ENCODE measurements at places on chromosomes 3 and 15.
A peak's percentile ranks its signal among the peaks of the same experiment; 100 is the strongest.

- peaks cover 16% of the 10 kb centered on the region for H3K4me1 ChIP-seq
- peak overlapping the region; percentile 76 for H3K27ac ChIP-seq
- DNase-seq: no peak
- peaks cover 48% of the 10 kb centered on the region for H3K36me3 ChIP-seq
Measured at GRCh38 chr3:49104052-49104426, 518 bp downstream of the QARS1 start.

DNA sequence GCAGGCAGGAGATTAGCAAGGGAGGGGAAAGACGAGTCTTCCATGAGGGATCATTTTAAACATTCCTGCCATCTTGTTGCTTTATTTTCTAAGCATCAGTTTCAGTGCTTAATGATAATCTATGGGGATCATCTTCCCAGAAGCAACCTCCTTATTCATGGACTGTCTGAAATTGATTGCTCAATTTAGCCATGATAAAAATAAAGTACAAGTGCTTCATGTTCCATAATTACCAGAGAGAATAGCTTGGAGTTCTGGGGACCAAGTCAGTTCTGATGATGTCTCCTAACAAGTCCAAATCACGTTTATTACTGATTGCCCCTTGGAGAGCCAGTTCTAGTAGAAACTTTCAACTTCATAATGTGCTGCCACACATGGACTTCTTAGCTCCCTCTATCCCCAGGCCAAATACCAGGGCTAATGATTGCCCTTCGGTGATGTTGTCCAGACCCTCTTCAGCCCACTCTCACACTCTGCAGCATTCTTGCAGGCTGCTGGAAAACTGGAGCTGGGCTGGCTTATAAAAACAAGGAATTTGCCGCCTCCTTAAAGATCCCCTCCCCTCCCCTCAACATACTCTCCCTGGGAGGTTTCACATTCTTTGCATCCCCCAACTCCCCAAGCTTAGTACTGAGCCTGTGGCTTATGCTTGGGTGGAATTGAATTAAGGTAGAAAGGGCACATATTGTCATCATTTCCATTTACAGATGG is 222.1 kb upstream of the ADAMTS9 start:
- H3K36me3 ChIP-seq: no peaks in the 10 kb centered on the region
- no peak overlapping the region for H3K4me3 ChIP-seq
- no peak for DNase-seq

GRCh38 chr3:7397097-7397496 is 536.2 kb downstream of the GRM7 start:
- H3K4me1 ChIP-seq: no peaks in the 10 kb centered on the region
- no peak overlapping the region for H3K27ac ChIP-seq
- H3K27me3 ChIP-seq: no peaks in the 10 kb centered on the region
- H3K4me3 ChIP-seq: no peak overlapping the region
- no peak for DNase-seq

DNA sequence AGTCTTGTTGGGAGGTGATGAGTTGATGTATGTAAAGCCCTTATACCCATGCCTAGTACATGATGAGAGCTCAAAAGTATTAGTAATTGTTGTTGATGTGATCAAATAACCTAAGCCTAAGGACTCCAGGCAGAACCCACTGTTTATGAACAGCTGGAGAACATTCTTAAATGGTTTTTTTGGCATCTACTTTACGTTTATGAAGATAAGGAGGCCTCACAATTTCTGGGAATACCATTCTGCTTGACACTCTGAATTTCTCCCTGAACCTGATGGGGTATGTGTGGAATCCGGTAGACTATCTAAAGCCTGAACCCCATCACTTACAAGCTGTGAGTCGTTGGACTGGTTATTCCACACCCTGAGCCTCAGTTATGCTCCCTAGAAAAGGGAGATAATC is 244.6 kb upstream of the WNT5A start:
- H3K27me3 ChIP-seq: no peaks in the 10 kb centered on the region
- H3K36me3 ChIP-seq: no peaks in the 10 kb centered on the region
- no peak for DNase-seq
- H3K4me1 ChIP-seq: no peaks in the 10 kb centered on the region

DNA sequence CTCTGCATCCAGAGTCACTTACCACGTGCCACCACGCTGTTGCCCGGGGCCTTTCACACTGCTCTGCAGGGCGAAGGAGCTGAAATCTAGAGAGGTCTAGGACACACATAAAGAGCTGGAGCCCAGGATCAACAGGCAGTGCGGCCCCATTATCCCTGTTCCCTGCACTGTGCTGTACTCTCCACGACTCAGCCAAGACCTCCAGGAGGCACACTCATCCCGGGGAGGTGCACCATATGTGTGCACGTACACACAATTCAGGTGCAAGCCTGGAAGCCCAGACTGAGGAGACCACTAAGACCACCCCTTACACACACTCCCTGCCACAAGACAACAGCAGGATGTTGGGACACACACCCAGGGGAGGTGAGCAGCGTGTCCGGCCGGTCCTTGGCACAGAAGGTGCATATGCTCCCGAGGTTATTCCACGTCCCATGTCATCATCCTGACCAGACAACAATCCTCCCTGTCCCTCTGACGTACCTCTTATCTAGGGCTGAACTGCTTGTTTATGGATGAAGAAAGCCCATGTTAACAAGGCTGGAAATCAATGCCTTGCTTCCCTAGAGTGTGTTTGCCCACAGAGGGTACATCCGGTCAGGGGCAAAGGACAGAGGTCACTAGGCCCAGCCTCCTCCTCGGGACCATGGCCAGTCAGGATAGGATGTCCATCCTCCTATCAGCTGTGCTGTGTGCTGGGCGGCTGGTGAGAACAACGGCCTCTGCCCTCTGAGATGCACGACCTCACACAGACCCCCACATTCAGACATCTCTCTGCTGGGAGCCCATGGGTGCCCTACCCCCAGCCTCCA is 16.1 kb downstream of the KLF15 start:
- H3K36me3 ChIP-seq: peaks cover 52% of the 10 kb centered on the region
- peak; percentile 54 for DNase-seq
- H3K4me3 ChIP-seq: no peak overlapping the region
- H3K4me1 ChIP-seq: peaks cover 4% of the 10 kb centered on the region
- no peaks in the 10 kb centered on the region for H3K27me3 ChIP-seq
- H3K27ac ChIP-seq: no peak overlapping the region

GRCh38 chr3:56833022-56833421 is 31.3 kb upstream of the ARHGEF3 start:
- H3K27ac ChIP-seq: no peak overlapping the region
- no peak overlapping the region for H3K4me3 ChIP-seq
- no peaks in the 10 kb centered on the region for H3K4me1 ChIP-seq
- no peak for DNase-seq
- no peaks in the 10 kb centered on the region for H3K36me3 ChIP-seq

DNA sequence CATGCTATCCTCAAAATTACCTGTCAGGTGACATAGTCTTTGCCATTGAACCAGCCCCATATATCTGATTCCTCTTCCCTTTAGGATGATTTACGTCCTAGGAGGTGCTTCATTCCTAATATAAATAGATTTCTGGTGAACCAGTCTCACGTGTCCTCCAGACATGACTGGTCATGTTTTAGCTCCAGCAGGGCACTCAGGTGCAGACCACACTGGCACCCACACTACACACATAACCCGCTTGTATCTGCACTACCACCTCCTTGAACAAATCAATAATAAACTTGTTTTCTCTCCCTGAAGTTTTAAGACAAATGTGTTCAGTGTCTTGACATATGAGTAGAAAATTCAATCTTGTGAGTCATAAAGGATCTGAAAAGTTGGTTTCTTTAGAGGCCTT is 155.5 kb downstream of the GOLIM4 start:
- DNase-seq: no peak
- no peaks in the 10 kb centered on the region for H3K4me1 ChIP-seq
- H3K27me3 ChIP-seq: no peaks in the 10 kb centered on the region
- no peak overlapping the region for H3K27ac ChIP-seq

- no peaks in the 10 kb centered on the region for H3K27me3 ChIP-seq
- H3K4me1 ChIP-seq: no peaks in the 10 kb centered on the region
- no peaks in the 10 kb centered on the region for H3K36me3 ChIP-seq
- H3K27ac ChIP-seq: no peak overlapping the region
- no peak for DNase-seq
Measured at GRCh38 chr15:41862515-41863116, 24.0 kb downstream of the PLA2G4B start.

DNA sequence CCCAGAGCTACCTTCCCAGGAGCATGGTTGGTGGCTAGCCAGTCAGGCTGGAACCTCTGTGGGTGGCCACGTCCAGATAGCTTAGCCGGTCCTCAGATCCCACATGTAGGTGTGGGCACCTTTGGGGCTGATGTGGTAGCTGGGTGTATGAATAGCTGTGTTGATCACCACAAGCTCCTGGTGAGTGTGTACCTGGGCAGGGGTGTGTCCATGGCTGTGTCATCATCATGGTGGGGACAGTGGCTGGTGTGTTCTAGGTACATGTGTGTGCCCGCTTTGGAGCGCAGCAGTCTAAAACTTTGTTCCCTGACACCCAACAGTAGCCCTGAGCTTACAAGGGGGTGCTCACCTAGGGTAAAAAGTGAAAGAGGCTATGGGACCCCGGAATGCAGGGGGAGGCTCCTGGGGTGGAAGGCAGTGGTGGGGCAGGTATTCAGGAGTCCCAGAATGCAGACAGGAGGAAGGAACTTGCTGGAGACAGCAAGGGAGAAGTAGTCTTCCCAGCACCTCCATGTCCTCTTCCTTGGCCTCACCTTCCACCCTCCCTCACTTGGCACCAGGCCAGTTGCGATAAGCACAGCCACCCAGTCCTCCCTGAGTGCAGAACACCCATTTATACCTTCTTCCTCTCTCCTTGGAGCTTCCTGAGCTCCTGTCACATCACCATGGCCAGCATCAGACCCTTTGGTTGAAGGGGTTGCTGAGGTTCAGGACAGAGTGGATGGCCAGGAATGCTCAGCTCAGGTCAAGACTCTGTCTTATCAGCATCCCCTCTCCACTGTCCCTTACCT is 1.2 kb downstream of the CISH start:
- H3K27ac ChIP-seq: peak overlapping the region; percentile 70
- DNase-seq: no peak
- no peaks in the 10 kb centered on the region for H3K27me3 ChIP-seq
- H3K36me3 ChIP-seq: peaks cover 10% of the 10 kb centered on the region

- H3K27me3 ChIP-seq: no peaks in the 10 kb centered on the region
- no peak overlapping the region for H3K4me3 ChIP-seq
- no peaks in the 10 kb centered on the region for H3K4me1 ChIP-seq
Measured at GRCh38 chr3:194832346-194833104, 146.8 kb downstream of the FAM43A start.
